ENCODE measurements at places on chromosomes 4 and X. TPM values are rescaled to one million over a fixed set of nuclear protein-coding genes. Genes with fewer than 3 reads are reported as not detected.

DNA sequence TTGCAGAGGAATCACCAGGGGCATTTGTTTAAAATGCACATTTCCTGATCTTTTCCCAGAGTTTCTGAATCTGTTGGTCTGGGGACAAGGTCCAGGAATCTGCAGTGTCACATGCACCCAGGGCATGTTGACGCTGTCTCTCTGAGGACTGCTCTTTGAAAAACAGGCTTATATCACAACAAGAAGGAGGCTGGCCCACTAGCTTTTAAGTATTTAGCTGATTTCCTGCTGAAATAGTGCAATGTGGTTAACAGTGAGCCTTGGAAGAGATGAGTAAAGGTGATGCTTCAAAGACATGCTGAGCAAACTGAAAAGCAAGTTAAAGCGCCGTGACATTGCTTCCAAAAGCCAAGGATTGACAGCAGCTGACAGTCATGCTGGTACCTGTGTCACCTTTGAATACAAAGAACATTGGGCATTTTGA lies 18.6 kb upstream of the SEPSECS start:
- H3K4me3 ChIP-seq = no peak overlapping the region
- H3K36me3 ChIP-seq = no peaks in the 10 kb centered on the region
- DNase-seq = no peak
- H3K4me1 ChIP-seq = no peaks in the 10 kb centered on the region
- H3K27me3 ChIP-seq = no peaks in the 10 kb centered on the region

DNA sequence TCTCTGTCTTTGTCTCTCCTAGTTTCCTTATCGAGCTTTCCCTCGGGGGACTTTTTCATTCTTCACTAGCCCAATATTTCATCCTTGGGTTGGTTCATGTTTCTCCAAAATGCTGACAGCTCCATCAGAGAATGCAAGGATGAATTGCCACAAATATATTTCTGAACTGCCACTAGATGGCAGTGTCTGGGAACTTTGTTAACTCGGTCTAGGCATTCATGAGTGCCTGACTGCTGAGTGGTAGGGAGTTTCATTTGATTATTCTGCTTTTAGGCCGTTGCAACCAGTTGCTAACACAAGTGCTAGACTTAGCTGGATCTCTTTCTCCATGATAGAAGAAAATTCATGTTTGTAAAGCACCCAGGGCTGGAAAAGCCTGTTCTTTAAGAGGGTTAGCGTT lies 73.5 kb upstream of the RAP2C start:
- peak; percentile 67 for DNase-seq
- H3K27ac ChIP-seq = no peak overlapping the region
- no peaks in the 10 kb centered on the region for H3K27me3 ChIP-seq
- no peaks in the 10 kb centered on the region for H3K36me3 ChIP-seq
- H3K4me1 ChIP-seq = no peaks in the 10 kb centered on the region
- no peak overlapping the region for H3K4me3 ChIP-seq

- H3K4me1 ChIP-seq = no peaks in the 10 kb centered on the region
- H3K36me3 ChIP-seq = peaks cover 7% of the 10 kb centered on the region
- H3K27ac ChIP-seq = no peak overlapping the region
Measured at GRCh38 chr4:15535599-15535998, 65.9 kb downstream of the CC2D2A start.

DNA sequence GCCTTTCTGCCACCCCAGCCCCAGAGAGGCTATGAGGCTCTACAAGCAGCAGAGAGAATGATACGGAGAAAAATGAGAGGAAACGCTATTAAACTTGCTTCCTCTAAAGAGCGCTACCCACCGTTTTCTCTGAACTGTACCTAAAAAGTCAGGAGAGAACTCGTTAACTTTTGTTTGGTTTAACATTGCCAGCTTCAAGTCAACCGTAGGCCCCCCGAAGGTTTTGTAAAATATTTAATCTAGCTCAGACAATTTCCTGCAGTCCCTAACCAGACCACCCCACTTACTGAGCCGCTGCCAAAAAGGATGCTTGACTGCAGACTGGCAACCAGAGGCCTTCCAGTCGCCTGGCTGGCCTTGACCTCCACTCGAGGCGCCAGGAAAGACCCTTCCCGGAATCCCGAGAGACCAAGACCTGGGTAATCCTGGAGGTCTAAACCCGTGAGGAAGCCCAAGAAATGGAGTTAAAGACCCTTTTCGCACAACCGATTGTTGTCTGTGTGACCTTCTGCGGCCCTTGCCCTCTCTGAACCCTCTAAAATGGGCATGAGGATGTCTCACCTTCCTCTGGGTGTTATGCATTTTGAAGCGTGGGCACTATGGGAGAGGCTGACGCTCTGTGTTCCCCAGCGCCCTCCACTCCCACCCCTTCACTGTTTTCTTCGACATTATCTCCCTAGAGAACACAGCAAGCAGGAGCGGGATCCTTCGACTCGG lies 86.3 kb downstream of the BCOR start:
- no peak overlapping the region for H3K4me3 ChIP-seq
- no peak for DNase-seq
- H3K27me3 ChIP-seq = no peaks in the 10 kb centered on the region

Gene SLC2A9
- 24.1 TPM for total RNA-seq

Gene FDCSP
- total RNA-seq = 2.4 TPM

Gene ZNF280C
- total RNA-seq = 2.9 TPM

Measured in Peyer's patch (tissue), 4 donors.